Stimulated activated CD8-positive, alpha-beta memory T cell treated with anti-CD3 and anti-CD28 coated beads, Interleukin-15, amount 100 ng/mL, for 4 hours (primary cell): ENCODE measurements at places on chromosomes 4 and X.

DNA sequence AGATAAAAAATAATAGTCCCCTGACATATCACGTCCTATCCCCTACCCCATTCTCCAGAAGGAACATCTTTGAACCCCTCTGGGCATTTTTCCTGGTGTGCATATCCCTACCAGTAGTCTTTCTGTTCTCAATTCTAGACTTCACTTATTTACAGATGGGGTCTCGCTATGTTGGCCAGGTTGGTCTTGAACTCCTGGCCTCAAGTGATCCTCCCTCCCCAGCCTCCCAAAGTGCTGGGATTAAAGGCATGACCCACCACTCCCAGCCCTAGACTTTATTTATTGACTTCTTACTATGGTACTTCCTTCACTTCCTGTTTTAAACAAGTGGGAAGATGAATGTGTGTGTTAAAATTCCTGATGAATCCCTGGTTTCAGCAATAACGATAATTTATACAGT is 612 bp upstream of the RRAGB start:
- DNase-seq, result no peak

GRCh38 chr4:34766935-34767334 is 1477.4 kb downstream of the ARAP2 start:
- DNase-seq, result no peak

DNA sequence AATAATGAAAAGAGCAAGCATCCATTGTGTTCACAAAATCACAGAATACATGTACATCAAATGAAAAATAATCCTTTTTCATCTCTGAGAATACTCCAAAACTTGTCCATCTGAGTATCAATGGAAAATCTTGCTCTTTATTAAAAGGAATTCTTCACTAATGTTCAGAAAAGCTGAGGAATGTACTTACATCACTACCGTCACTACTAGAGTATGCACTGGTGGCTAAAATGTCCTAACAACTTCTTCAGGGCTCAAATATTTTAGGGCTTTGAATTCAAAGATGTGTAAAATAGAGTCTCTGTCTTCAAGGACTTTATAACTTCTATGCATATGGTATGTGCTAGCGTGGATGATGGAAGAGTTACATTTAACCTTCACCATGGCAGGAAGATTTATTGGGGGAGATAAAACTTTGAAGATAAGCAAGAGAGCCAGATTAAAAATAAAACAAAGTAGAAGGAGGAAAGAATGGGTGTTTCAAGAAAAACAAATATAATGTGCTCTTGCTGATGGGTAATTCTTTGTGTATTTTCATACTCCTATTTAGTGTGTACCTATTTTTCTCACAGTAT is 55.1 kb downstream of the DMD start:
- DNase-seq, result no peak

DNA sequence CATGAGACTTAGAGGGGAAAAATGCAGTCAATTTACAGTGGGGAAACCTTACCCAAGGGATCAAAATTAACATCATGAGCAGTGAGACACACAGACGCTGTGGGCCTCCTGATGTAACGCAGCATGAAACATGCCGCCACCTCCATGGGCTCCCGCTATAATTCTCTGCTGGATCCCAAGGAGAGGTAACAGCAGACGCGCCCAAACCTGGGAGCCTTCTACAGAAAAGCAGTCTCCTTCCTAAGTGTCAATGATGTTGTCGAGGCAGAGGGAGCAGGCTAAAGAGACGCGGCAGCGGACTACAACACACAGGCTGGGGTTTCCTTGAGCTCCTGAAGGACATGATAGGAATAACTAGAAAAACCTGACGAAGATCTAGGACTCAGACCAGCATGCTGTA is 142.3 kb downstream of the AFAP1 start:
- no peak for DNase-seq

DNA sequence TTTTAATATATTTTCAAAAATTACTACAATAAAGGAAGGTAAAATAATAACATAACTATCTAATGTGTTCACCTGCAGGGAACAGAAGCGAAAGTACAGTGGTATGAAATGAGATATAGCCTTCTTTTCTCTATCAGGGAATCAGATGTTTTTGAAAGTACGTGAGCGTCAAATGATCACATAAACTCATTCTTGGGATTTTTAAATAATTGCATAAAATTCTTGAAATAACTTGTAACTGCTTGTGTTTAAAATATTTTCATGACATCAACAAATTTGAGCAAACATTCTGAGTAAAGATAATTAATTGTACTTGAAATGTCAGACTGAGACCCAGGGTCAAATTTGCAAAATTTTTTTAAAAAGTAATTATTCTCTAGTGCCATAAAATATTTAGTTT is 193.5 kb upstream of the NEIL3 start:
- no peak for DNase-seq

DNA sequence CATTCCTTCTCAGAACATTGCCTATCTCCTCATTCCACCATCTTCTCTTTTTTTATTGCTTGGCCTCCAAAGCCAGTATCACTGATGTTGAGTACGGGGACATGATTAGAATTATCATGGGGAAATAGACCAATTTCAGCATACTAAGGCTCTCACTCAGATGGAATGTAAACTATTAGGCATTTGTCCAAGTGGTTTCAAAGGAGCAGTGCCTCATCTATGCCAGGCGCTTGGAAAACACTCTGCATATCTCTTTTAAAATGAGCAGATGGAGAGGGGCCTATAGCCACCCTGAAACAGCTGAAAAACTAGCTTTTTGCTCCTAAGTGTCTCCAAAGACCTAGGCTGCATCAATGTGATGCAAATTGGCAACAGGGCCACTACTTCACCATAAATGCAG is 150.8 kb upstream of the DIPK2B start:
- DNase-seq, result no peak
